ENCODE measurements at places on chromosomes 1 and 21.
A peak's percentile ranks its signal among the peaks of the same experiment; 100 is the strongest.

- no peak for DNase-seq
These were observed 1.6 kb upstream of the LY9 start for GRCh38 chr1:160794376-160794775.

GRCh38 chr21:38223893-38224540 lies 32.8 kb upstream of the KCNJ15 start:
- DNase-seq, result no peak

DNA sequence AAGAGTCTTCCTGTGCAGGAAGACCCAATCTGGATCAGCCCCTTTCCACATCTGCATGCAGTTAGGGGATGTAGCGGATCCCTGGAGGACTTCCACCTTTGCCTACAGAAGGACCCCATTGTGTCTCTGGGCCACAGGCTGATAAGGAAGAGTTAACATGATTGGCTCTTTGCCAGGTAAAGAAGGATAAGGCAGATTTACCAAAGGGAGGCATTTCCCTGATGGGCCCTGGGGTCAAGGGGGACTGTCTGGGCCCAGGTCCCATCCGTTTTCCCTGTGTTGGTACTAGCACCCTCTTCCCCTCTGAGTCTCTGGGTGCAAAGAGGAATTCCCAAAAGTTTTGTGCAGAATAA lies 29.1 kb downstream of the SLC26A9 start:
- no peak for DNase-seq

GRCh38 chr1:15885701-15886610 lies 38.4 kb downstream of the SPEN start:
- no peak for DNase-seq

DNA sequence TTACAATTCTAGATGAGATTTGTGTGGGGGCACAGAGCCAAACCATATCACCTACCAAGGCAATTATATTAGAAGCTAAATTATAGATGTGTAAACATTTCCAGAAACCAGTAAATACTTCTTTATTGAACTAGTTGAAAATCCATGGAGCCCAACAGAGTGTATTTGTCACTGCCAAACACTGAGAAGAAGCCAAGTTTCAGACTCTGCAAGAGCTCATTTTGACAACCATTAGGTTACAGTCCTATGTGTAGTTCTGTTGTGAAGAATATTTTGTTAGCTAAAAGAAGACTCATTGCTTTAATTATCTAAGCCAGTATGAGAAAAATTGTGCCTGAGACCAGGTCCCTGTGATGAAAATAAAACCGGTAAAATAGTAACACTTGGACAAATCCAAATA lies 358.9 kb upstream of the SGIP1 start:
- DNase-seq, result no peak

DNA sequence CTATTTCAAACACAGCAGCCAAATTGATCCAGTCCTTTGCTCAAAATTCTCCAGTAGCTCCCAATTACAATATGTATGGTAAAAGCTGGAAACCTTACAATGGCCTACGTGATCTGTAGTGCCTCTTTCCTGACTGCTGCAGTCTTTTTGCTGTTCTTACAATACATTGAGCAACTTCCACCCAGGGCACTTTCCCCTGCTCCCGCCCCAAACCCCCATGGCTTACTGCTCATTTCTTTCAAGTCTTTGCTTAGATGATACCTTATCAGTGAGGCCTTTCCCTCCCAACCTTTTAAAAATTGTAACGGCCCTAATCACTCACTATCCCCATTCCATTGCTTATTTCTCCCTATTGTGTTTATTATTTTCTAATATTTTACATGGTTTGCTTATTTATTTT lies 43.9 kb upstream of the APOBEC4 start:
- DNase-seq, result no peak

GRCh38 chr21:42652527-42653230 lies 742 bp upstream of the PDE9A start:
- no peak for DNase-seq

DNA sequence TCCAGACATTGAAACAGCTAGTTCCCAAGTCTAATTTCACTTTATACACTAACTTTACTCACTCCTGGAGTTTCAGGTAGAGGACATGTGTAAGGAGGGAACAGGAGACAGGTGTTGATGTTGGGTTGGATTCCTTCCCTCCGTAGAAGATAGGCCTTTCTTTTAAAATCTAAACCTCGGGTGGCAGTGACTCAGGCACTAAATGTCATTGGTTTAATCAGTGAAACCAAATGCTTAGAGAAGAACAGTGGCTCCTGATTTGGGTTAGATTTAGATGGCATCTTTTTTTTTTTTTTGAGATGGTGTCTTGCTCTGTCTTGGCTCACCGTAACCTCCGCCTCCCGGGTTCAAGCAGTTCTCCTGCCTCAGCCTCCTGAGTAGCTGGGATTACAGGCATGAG lies 7.2 kb downstream of the CAP1 start:
- DNase-seq, result no peak

DNA sequence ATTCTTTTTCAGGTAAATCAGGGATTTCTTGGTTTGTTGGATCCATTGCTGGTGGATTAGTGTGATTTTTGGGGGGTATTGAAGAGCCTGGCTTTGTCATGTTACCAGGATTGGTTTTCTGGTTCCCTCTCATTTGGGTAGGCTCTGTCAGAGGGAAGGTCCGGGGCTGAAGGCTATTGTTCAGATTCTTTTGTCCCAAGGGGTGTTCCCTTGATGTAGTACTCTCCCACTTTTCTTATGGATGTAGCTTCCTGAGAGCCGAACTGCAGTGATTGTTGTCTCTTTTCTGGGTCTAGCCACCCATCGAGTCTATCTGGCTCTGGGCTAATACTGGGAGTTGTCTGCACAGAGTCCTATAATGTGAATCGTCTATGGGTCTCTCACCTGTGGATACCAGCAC lies 17.6 kb upstream of the CCSAP start:
- no peak for DNase-seq

DNA sequence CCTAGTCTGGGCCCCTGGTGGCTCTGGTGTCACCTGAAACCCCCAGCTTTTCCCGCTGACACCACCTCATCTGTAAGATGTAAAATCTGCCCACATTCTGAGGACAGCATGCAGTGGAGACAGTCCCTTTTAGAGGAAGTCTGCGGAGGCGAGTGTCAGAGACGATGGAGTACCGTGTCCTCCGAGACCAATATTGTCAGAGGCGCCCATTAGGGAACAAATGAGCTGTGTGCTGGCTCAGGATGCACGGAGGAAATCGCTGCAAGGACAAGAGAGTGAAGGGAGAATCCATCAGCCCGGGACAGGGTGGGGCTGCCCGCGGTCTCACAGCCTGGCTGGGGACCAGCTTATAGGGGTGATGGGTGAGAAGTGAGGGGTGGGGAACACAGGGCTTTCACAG lies 214.8 kb downstream of the MATN1 start:
- DNase-seq, result no peak

DNA sequence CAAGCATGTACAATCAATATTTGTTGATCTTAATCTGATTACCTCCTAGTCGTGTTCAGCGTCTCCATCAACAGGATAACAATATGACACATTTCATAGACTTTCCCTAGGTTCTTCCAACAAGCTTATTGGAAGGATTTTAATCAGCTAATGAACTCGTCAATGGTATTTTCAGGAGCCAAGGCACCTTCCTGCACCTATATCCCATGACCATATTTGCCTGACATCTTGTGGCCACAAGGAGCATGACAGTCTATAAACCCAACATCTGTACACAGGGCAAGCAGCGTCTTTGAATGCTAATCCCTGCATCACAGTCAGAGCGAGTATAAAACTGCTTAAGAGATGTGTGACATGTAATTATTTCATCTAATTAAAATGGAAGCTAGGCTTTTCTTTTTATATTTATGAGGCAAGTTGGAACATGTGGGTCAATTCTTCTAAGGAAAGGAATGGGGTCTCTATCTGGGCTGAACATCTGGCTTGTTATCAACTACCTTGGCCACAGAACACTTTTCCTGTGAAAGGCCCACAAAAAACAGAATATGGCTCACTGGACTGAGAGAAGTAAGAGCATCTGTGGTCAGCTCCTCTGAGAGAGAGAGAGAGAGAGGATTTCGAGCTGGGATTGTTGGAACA lies 388.8 kb downstream of the NTNG1 start:
- DNase-seq, result no peak

DNA sequence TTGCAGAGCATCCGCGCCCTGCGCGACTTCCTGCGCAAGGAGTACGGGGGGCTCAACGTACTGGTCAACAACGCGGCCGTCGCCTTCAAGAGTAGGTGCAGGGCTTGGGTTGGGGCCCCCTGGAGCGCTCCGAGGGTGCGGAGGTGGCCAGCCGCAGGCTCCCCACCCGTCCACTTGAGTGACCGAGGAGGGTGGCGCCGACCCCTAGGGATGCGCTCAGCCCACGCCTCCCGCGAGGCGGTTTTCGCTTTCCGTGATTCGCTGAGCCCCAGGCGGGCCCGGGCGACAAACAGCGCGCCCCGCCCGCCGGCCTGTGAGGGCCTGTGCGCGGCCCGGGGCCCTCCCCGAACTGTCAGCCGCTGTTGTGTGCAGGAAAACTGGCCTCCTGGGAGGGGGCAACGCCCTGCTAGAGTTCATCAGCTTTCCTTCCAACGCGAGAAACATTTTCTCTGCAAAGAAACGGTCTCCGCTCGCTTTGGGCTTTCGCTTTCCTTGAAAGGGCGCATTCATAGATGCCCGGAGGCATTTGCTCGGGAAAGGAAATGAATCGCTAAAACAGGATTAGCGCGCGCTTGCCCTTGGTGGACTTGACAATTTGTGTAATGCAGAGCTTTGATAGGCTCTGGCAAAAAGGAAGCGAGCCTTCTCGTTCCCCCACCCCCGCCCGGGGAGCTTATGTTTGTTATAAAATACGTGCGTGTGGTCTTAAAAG lies 668 bp downstream of the CBR3 start:
- no peak for DNase-seq

DNA sequence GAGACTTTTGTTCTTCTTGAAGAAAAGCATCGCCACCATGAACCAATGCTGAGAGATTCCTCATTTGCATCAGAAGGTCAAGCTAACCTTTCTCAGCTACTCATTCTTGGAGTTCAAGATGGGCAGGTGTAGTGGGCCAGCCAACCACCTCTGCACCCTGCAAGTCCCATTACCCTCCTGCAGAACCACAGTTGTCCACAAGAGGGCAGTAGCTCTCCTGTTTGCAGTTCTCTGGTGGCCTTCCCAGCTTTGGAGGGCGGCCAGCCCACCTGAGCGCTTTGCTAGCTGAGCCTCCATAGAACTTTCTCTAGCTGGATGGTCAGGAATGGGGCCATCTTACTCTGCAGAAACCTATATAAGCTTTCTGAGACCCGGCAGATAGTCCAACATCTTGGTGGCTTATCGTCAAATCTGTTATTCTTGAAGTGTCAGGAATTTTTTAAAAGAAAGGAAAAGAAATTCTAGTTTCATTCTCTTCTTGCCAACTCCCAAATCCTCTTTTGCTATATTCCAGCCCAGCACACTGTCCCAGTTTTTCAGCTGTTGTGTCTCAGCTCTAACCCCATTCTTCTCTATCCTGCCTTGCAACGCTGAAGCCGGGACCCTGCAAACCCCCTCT lies 11.0 kb upstream of the LMX1A start:
- DNase-seq, result peak; percentile 61

DNA sequence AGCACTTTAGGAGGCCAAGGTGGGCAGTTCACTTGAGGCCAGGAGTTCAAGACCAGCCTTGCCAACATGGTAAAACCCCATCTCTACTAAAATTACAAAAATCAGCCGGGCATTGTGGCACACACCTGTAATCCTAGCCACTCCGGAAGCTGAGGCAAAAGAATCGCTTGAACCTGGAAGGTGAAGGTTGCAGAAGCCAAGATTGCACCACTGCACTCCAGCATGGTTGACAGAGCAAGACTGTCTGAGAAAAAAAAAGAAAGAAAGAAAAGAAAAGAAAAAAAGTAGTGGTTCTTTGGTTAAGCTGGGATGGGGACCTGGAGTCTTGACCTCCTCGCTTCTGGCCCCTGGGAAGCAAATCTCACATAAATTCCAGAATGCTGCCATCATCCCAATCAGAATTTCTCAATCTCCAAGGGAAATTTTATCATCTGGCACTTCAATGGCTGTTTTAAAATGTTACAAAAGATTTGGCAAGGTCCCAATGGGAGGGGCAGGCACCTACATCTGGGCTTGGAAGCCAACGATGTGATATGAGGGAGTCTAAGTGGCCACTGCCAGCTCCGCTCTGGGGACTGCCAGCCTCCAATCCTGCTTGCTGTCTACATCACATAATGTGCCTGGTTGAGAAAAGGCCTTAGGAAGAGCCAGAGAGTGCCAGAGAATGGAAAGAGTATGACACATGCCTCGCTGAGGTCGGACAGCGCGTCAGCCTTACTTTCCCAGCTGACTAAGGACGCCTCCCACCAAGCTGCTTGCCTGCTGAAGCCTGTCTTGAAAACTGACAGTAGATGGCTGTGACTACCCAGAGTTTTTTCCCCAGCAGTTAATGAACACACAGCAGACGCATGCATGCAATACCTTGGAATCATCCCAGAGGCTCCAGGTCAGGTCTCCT lies 42.1 kb upstream of the SRP9 start:
- no peak for DNase-seq

DNA sequence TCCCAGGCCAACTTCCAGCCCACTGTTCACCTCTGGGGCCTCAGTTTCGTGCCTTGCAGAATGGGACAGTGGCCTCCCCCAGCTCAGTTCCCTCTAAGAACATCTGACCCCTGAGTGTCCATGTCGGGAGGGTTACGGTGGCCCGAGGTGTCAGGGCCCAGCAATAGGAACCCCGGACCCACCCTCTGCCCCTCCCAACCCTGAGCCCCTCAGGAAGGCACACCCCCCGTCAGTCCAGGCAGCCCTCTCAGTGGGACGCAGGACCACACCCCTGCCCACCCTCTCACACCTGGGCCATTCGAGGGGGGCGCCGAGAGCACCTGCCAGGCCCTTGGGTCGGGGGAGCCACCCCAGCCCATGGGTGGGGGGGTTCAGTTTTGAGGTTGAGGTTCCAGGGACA lies 447 bp downstream of the TTC34 start:
- DNase-seq, result no peak

GRCh38 chr1:156056326-156056849 lies 1.8 kb downstream of the LAMTOR2 start:
- no peak for DNase-seq

GRCh38 chr1:27358928-27359313 lies 7.8 kb downstream of the MAP3K6 start:
- DNase-seq, result no peak

GRCh38 chr1:204858363-204858821 lies 12.3 kb upstream of the NFASC start:
- no peak for DNase-seq

DNA sequence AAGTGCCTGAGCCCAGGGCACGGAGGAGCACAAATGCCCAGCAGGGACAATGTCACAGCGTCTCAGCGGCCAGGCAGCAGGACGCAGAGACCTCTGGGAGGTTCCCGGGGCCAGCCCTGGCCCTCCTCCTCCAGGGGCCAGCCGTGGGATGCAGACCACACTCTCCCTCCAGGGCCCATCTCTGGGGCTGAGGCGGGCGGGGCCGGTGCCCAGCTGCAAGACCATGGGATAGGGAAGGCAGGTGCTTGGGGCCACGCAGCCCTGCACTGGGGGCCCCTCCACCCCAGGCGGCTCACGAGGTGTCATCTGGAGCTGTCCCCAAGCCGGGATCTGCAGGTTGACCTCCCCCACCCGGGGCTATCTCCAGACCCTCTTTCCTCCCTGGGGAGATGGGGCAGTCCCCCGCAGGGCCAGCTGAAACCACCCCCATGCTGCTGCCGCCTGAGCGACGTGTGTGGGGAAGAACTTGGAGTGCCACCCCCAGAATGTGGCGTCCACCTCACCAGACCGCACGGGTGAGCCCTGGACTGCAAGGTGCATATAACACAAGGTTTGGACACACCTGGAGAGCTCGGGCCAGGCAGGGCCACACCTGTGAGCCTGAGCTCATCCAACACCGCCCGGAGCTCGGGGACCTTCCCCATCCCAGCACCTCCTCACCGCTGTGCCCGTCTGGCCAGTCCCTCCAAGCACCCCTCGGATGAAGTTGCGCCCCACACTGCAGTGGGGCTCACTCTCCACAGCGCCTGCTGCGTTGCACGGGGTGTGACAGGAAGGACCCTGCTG lies 4.1 kb upstream of the TTLL10 start:
- no peak for DNase-seq

Measured in stimulated activated CD4-positive, alpha-beta T cell treated with anti-CD3 and anti-CD28 coated beads, Interleukin-1b, Interleukin-23, amount 100 ng/mL, for 1 hour (primary cell).